ENCODE measurements at places on chromosomes 5 and 9.

GRCh38 chr5:124040799-124041198 lies 528.8 kb downstream of the CSNK1G3 start:
- DNase-seq = no peak

- DNase-seq = no peak
These were observed 43.0 kb downstream of the PSD2 start for GRCh38 chr5:139838381-139839197.

DNA sequence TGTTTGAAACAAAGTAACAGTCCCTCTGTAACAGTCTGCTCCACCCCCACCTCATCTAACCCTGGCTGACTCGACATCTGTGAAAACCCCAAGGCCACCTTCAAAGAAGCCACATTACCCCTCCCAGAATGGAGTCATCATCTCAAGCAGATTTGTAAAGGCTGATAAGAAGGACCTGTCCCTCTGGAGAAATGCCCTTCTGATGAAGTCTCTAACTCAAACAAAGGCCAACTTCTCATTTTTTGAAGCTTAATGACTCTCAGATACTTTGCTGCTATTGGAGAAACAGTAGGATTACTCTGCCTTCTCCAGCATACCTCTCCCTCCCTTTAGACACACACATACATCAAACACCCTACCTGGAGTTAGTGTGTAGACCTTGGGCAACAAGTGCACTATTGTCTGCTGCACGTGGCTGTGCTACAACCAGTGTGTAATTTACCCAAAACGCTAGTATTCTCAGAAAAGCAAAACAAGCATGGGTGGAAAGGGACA lies 5.3 kb upstream of the SUSD1 start:
- peak; percentile 38 for DNase-seq

GRCh38 chr9:131773911-131774379 lies 34.1 kb upstream of the RAPGEF1 start:
- DNase-seq = no peak
